ENCODE measurements at places on chromosomes 3 and 15. TPM values are rescaled to one million over a fixed set of nuclear protein-coding genes. Genes with fewer than 3 reads are reported as not detected.

Gene NISCH
- total RNA-seq: 49.6 TPM

Gene RLBP1
- total RNA-seq: not detected

Gene PODXL2
- 1.9 TPM for total RNA-seq

Gene FSIP1
- total RNA-seq: not detected

Gene LTF
- total RNA-seq: 1.8 TPM

Gene MNS1
- 0.51 TPM for total RNA-seq

Gene CCR4
- total RNA-seq: 0.35 TPM

Gene LARP6
- 57.8 TPM for total RNA-seq

Gene CELF6
- 0.74 TPM for total RNA-seq

Gene CP
- total RNA-seq: 68.4 TPM

Gene MESP2
- not detected for total RNA-seq

Gene PRSS50
- not detected for total RNA-seq

Gene RNF7
- total RNA-seq: 64.9 TPM

Gene ADAMTSL3
- 12.2 TPM for total RNA-seq

Gene ROBO1
- total RNA-seq: 7.6 TPM

DNA sequence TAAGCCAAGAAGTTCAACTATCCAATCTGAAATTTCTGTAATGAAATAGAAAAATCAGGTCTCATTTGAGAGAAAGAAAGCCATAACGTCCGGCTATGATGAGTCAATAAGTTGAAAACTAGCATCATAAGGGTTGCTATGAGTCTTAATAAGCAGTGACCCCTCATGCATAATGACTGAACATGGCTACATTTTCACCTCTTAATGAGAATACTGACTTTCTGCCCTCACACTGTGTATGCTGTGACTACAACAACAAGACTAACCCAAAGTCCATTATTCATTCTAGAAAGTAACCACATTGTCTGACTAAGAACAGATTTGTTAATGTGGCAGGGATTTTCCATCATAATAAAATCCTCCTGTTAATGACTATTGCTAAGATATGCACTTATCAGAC, 884.0 kb upstream of the CADM2 start:
- no peak overlapping the region for H3K27ac ChIP-seq
- no peaks in the 10 kb centered on the region for H3K27me3 ChIP-seq
- no peaks in the 10 kb centered on the region for H3K4me1 ChIP-seq
- no peak for DNase-seq
- H3K4me3 ChIP-seq: no peak overlapping the region

GRCh38 chr3:128742821-128743594, 17.0 kb downstream of the RAB7A start:
- no peak overlapping the region for H3K27ac ChIP-seq
- H3K27me3 ChIP-seq: no peaks in the 10 kb centered on the region
- H3K36me3 ChIP-seq: peaks cover 13% of the 10 kb centered on the region
- H3K4me1 ChIP-seq: peaks cover 6% of the 10 kb centered on the region

DNA sequence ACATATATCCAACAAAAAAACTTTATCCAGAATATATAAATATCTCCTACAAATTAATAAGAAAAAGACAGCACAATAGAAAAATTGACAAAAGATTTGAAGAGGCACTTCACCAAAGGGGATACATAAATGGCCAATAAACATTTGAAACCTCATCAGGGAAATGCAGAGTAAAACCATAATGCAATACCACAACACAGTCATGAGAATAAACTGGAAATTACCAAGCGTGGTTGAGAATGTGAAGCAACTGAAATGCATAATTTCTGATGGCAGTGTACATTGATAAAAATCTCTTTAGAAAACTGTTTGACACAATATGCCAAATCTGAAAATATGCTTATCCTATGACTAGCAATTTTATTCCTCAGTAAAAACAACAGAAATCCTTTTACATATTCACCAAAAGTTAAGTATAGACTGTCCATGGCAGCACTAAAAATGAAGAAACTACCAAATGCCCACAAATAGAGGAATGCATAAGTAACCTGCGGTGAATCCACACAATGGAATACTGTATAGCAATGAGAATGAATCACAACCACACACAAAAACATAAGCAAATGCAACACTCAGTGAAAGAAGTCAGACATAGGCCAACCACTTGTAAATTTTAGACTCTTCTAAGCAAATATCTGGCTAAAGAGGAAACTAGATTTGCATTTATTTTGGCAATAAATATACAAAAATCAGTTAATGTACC, 7.9 kb downstream of the LYZL4 start:
- H3K27me3 ChIP-seq: no peaks in the 10 kb centered on the region
- H3K4me3 ChIP-seq: no peak overlapping the region
- no peak overlapping the region for H3K27ac ChIP-seq
- no peaks in the 10 kb centered on the region for H3K4me1 ChIP-seq
- no peaks in the 10 kb centered on the region for H3K36me3 ChIP-seq

GRCh38 chr3:134054231-134054630, 24.5 kb upstream of the SLCO2A1 start:
- no peak for DNase-seq
- no peaks in the 10 kb centered on the region for H3K27me3 ChIP-seq
- H3K27ac ChIP-seq: no peak overlapping the region
- H3K36me3 ChIP-seq: no peaks in the 10 kb centered on the region
- H3K4me3 ChIP-seq: no peak overlapping the region

- H3K27ac ChIP-seq: no peak overlapping the region
- no peaks in the 10 kb centered on the region for H3K27me3 ChIP-seq
- H3K36me3 ChIP-seq: no peaks in the 10 kb centered on the region
- no peak overlapping the region for H3K4me3 ChIP-seq
- no peak for DNase-seq
Observed at GRCh38 chr3:197926418-197926817, 23.6 kb upstream of the RPL35A start.

DNA sequence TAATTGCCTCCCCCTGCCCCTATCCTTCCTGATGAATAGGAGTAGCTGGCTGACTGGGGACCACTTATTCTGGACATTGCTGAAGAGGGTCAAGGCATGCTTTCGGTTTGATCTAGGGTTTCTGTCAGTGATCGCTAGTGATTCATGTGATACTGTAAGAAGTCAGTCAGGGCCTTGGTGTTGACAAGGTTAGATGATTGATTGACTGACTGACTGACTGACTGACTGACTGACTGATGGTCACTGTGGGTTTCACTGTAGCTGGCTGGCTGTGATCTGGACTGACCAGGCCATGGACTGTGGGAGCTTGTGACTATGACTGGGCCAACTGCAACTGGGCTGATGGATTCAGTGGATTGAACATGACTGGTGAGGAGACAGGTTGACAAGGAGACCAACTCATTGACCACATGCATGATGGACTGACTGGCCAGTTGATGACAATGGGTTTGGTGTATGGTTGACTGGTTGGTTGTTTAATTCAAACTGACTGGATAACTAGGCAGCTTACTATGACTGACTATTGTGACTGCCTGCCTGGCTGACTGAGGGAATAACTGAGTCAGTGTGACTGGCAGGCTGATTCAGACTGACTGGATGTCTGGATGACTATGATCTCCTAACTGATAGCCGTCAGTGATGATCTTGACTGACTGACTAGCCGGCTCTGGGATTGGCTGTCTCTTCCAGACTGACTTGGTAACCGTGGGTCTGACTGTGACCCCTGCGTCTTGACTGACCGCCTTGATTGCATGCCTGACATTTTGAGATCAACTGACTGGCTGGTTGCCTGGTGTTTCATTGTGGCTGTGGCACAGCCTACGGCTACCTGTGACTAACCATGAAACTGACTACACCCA, 509.9 kb downstream of the SHQ1 start:
- no peak for DNase-seq
- H3K27ac ChIP-seq: no peak overlapping the region
- no peaks in the 10 kb centered on the region for H3K27me3 ChIP-seq

GRCh38 chr3:169946336-169946735, 20.3 kb upstream of the SEC62 start:
- no peaks in the 10 kb centered on the region for H3K27me3 ChIP-seq
- no peak overlapping the region for H3K27ac ChIP-seq
- no peak for DNase-seq
- no peaks in the 10 kb centered on the region for H3K4me1 ChIP-seq
- H3K36me3 ChIP-seq: no peaks in the 10 kb centered on the region

DNA sequence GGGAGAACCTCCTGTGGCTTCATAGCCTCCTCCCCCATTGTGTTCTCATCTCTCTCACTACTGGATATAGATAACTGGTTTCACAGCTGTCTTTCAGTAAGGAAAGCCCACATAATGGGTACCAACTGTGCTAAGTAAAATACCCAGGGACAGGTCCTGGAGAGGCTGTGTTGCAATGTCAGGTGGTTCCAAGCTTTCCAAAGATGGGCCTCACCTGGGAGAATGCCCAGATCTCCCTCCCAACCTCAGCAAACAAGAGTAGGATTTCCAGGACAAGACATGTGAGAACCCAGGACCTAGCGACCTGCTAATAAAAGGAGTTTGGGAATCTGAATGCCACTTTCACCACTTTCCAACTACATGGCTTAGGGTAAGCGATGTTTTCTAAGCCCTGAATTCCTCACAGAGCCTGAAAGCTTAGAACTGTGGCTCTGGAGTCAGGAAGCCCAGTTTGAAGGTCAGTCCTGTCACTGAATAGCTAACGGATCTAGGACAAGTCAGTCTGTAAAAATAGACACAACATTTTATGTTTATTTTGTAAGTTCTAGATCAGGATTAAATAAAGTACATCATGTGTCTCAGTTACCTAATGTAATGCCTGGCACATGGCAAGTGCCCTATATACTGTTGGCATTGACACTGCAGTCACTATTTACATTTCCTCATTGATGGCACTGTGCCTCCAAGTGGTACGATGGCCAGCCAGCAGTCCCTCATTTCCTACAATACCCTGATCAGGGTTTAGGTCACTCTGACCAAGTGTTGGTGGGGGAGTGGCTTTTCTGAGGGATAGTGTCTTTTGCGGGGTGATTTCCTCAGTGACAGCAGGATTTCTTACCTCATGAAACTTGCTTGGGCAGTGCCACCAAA, 11.9 kb downstream of the CERS3 start:
- no peaks in the 10 kb centered on the region for H3K36me3 ChIP-seq
- DNase-seq: no peak
- no peaks in the 10 kb centered on the region for H3K27me3 ChIP-seq
- no peak overlapping the region for H3K4me3 ChIP-seq

GRCh38 chr3:45110509-45110833, 35.7 kb downstream of the CDCP1 start:
- H3K4me3 ChIP-seq: no peak overlapping the region
- H3K36me3 ChIP-seq: no peaks in the 10 kb centered on the region
- DNase-seq: no peak
- H3K27ac ChIP-seq: peak overlapping the region; percentile 3

DNA sequence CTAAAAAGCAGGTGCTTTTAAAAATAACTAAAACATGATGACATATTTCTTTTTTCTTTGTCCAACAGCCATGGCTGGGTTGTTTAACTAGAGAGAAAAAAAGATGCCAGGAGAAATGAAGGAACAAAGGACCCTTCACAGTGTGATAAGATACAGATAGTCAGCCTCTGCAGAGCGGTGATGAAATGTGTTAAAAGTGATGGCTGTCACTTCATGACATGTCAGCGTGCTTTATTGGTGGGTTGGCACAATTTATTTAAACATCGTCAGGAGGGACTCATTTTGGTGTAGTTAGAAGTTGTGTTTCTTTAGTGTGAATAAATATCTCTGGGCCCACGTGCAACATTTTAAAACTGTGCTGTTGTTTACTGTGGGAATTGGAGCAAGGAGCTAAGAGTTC, 887.4 kb upstream of the CFAP20DC start:
- H3K4me3 ChIP-seq: no peak overlapping the region
- DNase-seq: no peak
- H3K36me3 ChIP-seq: no peaks in the 10 kb centered on the region
- no peaks in the 10 kb centered on the region for H3K27me3 ChIP-seq
- no peak overlapping the region for H3K27ac ChIP-seq

DNA sequence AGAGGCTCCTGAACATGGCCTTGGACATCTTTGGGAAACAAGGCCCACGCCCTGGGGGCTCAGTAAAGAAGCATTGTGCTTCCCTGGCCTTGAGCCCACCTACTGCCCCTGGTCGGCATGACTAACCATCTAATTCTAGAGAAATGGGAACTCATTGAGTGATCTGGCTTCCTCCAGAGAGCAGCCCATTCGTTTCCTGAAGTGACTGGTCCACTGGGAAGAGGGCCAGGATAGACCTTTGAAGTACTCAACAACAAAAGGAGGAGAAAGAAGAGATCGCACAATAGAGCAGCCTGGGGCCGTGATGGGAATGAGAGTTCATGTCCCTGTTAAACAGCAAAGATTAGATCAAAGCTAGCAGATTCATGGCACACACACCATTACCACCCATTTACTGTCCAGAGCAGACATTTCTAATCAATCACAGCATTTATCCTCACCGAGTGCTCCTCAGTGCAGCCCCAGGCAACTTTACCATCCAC, 514.4 kb upstream of the PROK2 start:
- peaks cover 26% of the 10 kb centered on the region for H3K4me1 ChIP-seq
- no peaks in the 10 kb centered on the region for H3K27me3 ChIP-seq
- DNase-seq: no peak
- H3K36me3 ChIP-seq: no peaks in the 10 kb centered on the region

DNA sequence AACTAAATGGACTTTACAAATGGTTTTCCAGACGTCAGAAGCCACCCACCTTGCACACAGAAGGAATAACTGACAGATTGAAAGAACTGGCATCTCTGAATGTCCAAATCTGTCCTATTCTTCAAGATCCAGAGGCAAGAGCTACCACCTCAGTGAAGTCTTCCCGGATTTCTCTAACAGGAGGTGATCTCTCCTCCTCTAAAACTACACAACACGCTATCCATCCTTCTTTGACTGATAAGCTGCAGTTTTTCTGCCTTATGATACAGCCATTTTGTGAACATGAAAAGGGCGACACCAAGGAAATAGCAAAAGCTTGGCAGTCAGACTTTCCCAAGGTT, 37.1 kb upstream of the HES1 start:
- no peaks in the 10 kb centered on the region for H3K27me3 ChIP-seq
- H3K4me3 ChIP-seq: no peak overlapping the region
- no peaks in the 10 kb centered on the region for H3K36me3 ChIP-seq
- H3K4me1 ChIP-seq: peaks cover 28% of the 10 kb centered on the region

DNA sequence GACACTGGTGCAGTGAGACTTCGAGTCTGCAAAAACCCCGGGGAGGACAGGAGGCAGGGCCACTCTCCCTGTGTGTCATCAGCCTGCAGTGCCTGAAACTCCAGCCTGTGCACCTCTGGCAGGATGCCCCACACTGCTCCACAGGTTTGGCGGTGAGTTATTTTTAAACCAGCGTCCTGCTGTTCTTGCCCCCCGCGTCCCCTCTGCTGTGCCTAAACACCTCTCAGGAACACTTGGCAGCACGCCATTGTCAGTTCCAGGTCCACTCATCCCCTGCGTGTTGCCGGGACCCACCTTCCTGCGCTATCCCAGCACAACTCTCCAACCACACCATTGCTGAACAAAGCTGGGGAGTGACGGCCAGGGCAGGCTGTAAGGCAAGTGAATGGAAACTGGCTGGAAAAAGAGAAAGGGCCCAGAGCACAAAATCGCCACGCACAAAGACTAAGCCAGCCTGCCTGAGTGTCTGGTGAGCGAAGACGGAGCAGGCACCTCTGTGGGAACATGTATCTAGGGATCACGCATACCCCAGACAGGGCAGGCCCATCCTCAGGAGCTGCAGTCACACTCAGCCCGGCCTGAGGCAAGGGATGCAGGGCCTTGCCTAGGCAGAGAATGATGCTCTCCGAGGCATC, 3.1 kb upstream of the PLA2G4F start:
- no peak overlapping the region for H3K4me3 ChIP-seq
- peaks cover 53% of the 10 kb centered on the region for H3K36me3 ChIP-seq
- H3K27ac ChIP-seq: peak overlapping the region; percentile 76
- peak; percentile 69 for DNase-seq
- no peaks in the 10 kb centered on the region for H3K4me1 ChIP-seq
- no peaks in the 10 kb centered on the region for H3K27me3 ChIP-seq

- H3K27me3 ChIP-seq: no peaks in the 10 kb centered on the region
- no peaks in the 10 kb centered on the region for H3K4me1 ChIP-seq
- H3K27ac ChIP-seq: no peak overlapping the region
- H3K4me3 ChIP-seq: no peak overlapping the region
- DNase-seq: no peak
Observed at GRCh38 chr15:66964111-66964738, 101.2 kb upstream of the SMAD3 start.
